ENCODE measurements at places on chromosomes 3 and 15. TPM values are rescaled to one million over a fixed set of nuclear protein-coding genes. Genes with fewer than 3 reads are reported as not detected.

Gene KIF15
- 5.8 TPM for total RNA-seq

Gene SATB1
- total RNA-seq = 11.0 TPM

Gene SUCNR1
- not detected for total RNA-seq

Gene LSAMP
- 5.7 TPM for total RNA-seq

Gene GABRR3
- not detected for total RNA-seq

Gene SPATA16
- not detected for total RNA-seq
